Panc1 (cell line): ENCODE measurements at places on chromosomes 7 and 10.

DNA sequence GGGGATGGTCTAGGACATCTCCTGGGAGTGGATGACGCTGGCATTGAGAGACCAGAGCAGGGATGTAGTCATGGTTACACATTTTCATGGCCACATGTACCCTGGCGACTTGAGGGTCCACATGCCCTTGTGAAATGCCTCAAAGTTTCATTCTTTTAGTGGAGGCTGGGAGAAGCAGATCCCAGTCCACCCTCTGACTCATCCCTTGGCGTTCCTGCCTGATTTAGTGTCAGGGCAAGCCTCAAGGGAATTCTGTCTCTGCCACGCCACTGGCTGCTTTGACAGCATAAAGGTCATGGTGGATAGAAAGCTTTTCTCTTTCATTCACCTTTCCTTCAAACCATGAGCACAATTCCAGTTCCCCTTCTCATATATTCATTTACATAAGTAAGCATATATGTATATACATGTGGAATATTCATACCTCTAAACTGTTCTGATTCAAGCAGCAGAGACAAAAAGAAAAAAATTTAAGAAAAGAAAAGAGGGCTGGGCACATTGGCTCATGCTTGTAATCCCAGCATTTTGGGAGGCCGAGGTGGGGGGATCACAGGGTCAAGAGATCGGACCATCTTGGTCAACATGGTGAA is 21.8 kb upstream of the KIF5B start:
- DNase-seq, result no peak

GRCh38 chr7:35723011-35723410 is 28.1 kb upstream of the HERPUD2 start:
- DNase-seq, result no peak

- no peak for DNase-seq
These were observed 167.8 kb downstream of the USP6NL start for GRCh38 chr10:11443468-11444154.

GRCh38 chr7:1662767-1663166 is 7.3 kb upstream of the ELFN1 start:
- no peak for DNase-seq

- DNase-seq, result no peak
These were observed 11.9 kb downstream of the ANKRD26 start for GRCh38 chr10:27088119-27089044.

GRCh38 chr7:18638594-18639452 is 143.3 kb downstream of the HDAC9 start:
- no peak for DNase-seq

- no peak for DNase-seq
These were observed 38.8 kb downstream of the TMEM270 start for GRCh38 chr7:73899731-73900142.

DNA sequence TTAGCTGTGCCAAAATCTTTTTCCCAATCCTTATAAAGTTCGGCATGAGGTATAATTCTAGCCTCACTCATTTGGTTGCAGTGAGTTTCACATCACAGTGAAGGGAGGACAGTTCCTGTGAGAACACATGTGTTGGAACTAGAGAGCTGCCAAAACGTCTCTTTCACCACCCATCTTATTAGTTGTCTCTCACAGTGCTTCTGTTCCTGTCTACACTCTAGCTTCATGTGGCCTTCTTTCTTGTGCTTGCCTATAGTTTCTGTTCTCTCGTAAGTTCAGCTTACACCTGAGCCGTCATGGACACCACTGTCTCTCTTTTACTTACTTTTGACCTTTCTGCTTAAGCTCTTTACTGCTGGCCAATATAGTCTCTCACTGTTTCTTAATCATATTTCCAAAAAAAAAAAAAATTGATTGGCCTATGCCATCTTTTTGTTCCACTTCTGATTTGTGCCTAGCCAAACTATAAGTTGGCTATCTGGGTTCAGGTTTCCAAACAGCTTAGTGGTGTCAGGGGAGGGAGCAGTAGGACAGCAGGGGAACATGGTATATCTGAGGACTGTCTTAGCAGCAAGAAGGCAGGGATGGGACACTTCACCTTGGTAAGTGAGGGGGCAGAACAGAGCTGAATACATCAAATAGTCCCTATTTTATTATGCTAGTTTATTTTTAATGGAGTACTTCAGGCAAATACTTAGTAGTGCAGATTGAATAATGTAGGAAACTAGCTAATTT is 38.0 kb downstream of the ZNRF2 start:
- DNase-seq, result no peak

- no peak for DNase-seq
These were observed 349.7 kb downstream of the KIF20B start for GRCh38 chr10:90051053-90051452.

DNA sequence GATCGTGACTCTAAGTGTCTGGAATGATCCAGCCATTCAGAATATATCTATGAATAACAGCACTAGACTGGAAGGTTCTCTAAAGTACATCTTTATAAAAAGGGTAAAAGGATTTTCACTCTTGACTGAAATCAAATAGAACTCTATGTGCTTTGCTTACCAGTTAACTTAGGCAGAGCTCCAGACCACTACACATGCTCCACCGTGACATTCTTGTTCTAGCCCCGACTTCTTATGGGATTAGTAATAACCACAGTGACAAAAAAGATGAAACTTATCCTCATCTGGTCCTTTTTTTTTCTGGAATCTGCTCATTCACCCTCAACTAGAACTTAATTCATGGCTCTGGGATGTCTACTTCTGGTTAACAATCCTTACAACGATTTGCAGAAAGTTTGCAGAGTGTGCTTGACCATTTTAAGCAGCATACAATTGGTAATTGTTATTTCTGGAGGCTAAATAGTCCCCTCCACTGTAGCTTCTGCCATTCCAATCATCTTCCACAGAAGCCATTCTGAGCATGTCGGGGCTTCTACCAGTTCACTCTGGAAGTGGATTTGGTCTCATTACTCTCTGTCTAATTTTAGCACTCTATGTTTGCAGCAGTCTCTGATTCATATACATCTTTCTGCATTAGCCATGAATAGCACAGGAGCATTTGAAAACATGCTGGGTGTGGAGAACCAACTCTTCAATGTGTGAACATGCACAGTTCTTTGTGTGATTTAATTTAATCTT is 163.7 kb upstream of the CDC14C start:
- DNase-seq, result no peak

- DNase-seq, result no peak
These were observed 223.5 kb downstream of the CCDC3 start for GRCh38 chr10:12777840-12778585.

DNA sequence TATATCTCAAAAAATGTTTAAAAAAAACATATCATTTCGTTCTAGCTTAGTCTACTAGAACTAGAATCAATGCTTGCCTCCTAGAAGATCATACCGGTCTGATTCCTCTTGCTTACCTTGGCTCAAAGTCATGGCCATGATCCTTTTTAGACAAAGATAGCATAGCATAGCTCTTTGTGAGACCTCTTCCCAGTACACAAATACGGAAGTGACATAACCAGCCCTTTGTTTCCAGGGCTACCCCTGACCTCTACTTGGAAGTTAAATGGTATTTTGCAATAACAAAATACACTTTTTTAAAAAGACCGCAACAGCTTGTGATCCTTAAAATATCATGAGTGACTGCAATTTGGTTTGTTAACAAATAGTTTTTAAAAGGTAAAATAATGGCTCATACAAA is 130.7 kb upstream of the NOBOX start:
- DNase-seq, result no peak

GRCh38 chr10:96390460-96390864 is 31.7 kb upstream of the OPALIN start:
- DNase-seq, result no peak

- no peak for DNase-seq
These were observed 19.2 kb downstream of the C10orf53 start for GRCh38 chr10:49698679-49699078.

DNA sequence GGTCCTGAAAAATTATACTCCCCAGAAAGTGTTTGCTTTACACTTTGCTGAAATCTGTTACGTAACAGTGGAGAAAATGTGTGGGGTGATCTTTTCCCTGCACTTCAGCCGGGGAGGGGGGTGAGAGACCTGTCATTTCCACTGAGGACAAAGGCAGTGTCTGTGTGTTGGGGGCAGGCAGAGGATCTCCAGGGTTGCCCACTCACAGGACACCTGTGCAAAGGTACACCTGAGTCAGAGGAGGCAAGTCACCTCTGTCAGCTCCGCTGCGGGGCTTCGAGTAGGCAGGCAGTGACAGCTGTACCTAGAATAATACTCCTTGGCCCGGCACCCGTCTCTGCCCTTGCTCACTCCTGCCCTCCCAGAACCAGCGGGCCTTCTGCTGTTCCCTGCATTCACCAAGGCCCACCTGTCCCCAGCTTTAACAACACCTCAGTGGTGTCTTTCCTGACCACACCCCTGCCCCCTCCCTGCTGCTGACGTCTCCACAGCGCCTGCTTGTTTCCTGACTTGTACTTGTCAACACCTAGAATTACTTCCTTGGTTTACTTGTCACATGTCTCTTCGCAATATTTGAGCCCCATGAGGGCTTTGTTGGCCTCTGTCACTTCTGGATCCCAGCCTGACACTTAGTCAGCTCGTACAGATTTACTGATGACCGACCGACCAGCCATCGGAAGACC is 159.2 kb downstream of the NEURL1 start:
- DNase-seq, result no peak

DNA sequence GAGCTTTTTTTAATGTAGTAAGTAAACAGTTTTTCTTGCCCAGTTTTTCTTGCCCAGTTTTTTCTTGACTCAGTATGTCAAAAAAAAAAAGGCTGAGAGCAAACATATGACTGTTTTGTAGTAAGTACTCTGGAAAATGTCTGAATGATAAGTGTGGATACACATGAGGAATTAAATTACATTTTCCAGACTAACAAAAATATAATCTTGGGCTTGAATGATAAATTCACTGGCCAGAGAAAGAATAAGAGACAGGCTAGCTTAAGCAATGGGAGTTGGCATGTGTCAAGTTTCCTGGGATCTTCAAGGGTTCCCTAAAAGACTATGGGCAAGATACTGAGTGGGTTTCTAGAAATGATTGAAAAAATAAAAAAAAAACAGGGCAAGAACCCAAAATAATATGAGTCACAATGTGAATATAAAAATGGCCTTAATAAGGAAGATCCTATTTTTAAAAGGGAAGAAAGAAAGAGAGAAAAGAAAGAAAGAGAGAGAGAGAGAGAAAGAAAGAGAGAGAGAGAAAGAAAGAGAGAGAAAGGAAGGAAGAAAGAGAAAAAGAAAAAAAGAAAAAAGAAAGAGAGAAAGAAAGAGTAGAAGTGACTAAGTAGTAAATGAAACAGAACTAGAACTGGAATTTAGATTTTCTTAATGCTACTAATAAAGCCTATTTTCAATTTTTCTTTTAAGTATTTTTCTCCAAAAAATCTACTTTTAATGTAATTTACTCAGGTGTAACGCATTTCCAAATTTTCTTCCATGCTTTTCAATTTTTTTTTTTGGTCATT is 60.2 kb downstream of the TFPI2 start:
- DNase-seq, result no peak

GRCh38 chr7:71443191-71443530 is 311.2 kb downstream of the GALNT17 start:
- DNase-seq, result no peak

- no peak for DNase-seq
These were observed 178.6 kb upstream of the INHBA start for GRCh38 chr7:41881331-41882130.
